Activated CD4-positive, alpha-beta T cell treated with anti-CD3 and anti-CD28 coated beads for 1 hour (primary cell): ENCODE measurements at places on chromosomes 3 and 15.

- DNase-seq: no peak
Measured at GRCh38 chr15:59197454-59197853, 9.2 kb upstream of the LDHAL6B start.

- DNase-seq: no peak
Measured at GRCh38 chr15:42373274-42373673, 14.0 kb downstream of the CAPN3 start.

DNA sequence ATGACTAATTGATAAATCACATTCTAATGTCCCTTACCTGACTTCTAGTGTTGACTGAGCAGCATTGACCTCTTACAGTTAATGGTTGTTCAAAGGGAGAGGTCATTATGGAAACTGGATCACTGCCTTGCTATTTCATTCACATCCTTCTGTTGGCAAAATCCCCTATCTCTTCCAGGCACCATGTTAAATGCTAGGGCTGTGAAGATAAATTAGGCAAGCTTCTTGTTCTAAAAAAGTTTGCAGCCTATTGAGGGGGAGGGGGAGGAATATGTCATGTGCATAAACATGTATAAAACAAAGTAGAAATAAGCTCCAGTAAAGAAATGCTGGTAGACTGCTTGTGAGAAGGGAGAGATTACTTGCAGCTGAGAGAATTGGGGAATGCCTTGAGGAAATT is 84.8 kb upstream of the MLF1 start:
- DNase-seq: no peak

DNA sequence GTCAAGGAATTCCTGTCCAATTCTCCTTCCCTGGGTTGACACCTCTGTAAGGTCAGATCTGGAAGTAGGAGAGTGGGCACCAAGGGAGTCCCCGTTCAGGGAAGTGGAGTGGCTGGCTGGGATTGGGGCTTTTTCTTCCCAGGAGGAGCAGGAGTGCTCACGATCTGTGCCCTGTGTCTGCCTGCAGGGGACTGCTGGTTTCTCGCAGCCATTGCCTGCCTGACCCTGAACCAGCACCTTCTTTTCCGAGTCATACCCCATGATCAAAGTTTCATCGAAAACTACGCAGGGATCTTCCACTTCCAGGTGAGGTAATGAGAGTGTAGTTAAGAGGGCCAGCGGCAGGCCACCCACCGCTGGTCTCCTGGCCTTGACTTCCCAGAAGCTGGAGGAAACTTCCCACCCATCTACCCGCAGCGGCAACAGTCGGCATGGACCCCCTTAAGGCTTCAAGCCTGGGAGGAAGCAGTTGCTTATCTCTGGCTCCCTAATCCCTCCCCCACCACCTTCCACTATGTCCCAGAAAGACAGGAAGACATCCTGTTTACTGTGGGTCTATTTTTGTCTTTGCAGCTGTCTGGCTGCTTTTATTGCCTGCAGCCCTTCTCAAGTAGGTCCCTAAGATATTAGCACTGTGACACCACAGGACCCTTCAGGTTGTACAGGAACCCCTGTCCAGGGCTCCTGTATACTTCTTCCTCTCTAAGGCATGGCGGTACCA is 26.8 kb downstream of the CAPN3 start:
- DNase-seq: no peak

GRCh38 chr3:113166357-113166718 is 45.0 kb upstream of the BOC start:
- DNase-seq: no peak

- no peak for DNase-seq
Measured at GRCh38 chr15:69253156-69253555, 45.6 kb upstream of the PAQR5 start.

DNA sequence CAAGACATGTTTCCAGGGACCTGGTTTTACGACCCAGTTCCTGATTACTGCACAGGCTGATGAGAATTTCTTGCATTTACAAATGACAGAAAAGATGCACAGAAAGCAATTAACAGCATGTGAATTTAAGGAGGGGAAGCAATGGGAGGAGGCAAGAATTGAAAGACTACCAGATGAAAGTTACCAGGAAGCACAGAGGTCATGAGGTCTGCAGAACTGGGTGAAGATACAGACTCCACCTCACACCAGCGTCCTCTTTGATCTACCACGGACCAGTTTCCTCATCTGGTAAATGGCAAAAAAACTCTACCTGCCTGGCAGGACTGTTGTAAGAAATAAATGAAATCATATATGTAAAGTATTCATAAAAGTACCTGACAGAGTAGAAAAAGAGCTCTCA is 266.0 kb downstream of the MAGI1 start:
- DNase-seq: no peak

GRCh38 chr3:37653466-37653865 is 208.2 kb upstream of the CTDSPL start:
- no peak for DNase-seq

DNA sequence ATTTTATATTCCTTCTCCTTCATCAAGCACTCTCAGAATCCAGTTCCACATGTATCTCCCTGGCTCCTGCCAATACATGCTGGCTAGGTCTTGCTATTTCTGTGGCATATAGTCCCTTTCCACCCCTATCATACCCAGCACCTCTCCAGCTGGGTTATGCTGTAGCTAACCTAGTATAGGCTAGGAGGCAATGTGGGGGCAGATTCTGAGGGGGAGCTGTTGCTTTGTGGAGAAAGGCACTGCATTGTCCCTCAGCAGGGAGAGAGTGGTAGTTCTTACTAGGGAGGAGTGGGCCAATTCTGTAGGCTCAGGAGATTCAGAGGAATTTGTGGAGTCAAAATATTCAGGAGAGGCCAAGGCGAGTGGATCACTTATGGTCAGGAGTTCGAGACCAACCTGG is 39.4 kb upstream of the UBL7 start:
- no peak for DNase-seq
